ENCODE measurements at places on chromosomes 5 and 9. TPM values are rescaled to one million over a fixed set of nuclear protein-coding genes. Genes with fewer than 3 reads are reported as not detected.
A peak's percentile ranks its signal among the peaks of the same experiment; 100 is the strongest.

The GHR gene
- total RNA-seq: 22.4 TPM

The CFAP157 gene
- total RNA-seq: not detected

GRCh38 chr9:128683340-128684064 lies 5.5 kb upstream of the SET start:
- peak; percentile 68 for DNase-seq

- no peak for DNase-seq
These were observed 49.1 kb downstream of the NXNL2 start for GRCh38 chr9:88583901-88584596.

- DNase-seq: no peak
These were observed 35.6 kb upstream of the NEURL1B start for GRCh38 chr5:172605466-172605865.

DNA sequence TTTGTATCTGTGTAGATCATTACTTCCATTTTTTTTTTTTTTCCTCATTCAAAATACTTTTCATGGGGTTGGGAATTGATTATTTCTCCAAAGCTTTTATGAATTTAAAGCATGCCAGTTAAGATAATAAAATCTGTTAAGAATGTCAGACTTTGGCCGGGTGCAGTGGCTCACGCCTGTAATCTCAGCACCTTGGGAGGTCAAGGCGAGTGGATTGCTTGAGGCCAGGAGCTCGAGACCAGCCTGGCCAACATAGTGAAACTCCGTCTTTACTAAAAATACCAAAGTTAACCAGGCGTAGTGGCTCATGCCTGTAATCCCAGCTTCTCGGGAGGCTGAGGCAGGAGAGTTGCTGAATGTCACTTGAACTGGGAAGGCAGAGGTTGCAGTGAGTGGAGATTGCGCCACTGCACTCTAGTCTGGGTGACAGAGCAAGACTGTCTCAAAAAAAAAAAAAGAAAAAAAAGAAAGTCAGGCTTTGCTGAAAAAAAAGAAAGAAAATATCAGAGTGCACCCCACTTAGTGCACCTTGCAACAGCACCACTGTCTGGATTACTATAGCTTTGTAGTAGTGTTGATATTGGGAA lies 18.5 kb downstream of the TBC1D2 start:
- DNase-seq: no peak

DNA sequence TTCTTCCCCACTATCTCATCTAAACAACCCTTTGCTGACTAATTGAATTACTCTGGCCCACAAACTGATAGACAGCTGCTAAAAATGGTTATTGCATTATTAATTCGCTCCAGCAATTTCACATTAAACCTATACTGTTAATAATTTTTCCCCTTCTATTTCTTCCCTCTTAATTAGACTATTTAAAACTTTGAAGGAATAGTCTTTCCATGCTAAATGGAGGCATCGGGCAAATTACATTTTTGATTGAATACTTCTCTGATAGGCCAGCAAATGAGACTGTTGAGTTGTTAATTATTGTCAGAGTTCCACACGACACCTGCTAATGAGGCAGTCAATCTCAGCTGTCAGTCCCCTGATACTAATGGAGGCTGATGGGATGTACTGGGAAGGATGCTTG lies 242.5 kb downstream of the TRIM32 start:
- DNase-seq: no peak

GRCh38 chr5:126849101-126849678 lies 72.3 kb downstream of the LMNB1 start:
- peak; percentile 50 for DNase-seq

All from left cardiac atrium (tissue), 4 donors.